ENCODE measurements at places on chromosomes 12 and 14.

- DNase-seq, result no peak
Observed at GRCh38 chr14:104158827-104159798, 20.7 kb downstream of the KIF26A start.

DNA sequence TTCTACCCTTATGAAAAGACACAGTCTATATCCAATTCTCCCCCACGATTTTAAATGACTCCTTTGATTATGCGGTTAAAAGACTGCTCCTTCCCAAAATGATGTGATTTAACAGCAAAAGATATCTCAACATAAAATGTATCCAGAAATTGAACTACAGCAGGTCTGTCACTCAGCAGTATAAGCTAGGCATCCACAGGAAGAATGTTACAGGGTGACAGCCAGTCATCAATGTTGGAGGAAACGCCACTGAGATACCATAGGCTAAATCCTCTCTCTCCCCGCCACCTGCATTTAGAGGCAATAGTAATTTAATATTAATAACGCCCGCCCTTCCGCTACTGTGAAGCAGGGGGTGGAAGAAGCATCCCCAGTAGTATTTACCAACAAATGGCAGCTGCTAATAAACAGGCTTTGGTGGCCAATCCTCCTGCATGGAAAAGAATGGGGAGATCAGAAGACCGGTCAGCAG is 613 bp downstream of the RECQL start:
- DNase-seq, result no peak

GRCh38 chr14:99537399-99537798 is 56.2 kb downstream of the CCNK start:
- DNase-seq, result no peak

GRCh38 chr12:53128780-53129569 is 25.7 kb downstream of the SOAT2 start:
- no peak for DNase-seq

DNA sequence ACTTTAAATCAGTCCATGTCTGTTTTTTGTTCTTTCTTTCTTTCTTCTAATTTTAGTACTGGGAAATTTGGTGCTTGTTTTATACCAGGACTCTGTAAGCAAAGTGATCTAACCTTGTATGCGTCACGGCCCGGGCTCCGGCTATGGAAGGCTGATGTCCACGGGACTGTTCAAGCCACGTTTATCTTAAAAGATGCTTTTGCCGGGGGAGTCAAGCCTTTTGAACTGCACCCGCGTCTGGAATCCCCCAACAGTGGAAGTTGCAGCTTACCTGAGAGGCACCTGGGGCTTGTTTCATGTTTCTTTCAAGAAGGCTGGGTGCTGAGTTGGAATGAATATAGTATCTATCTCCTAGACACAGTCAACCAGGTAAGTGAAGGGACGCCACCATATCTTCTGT is 62.2 kb downstream of the TECPR2 start:
- DNase-seq, result no peak

- no peak for DNase-seq
Observed at GRCh38 chr12:74945771-74946198, 263.9 kb downstream of the KCNC2 start.

GRCh38 chr12:75086091-75087038 is 123.3 kb downstream of the KCNC2 start:
- DNase-seq, result no peak
